ENCODE measurements at places on chromosomes 13 and 19.
A peak's percentile ranks its signal among the peaks of the same experiment; 100 is the strongest.

- no peak for DNase-seq
Measured at GRCh38 chr19:29944390-29945012, 2.5 kb downstream of the URI1 start.

DNA sequence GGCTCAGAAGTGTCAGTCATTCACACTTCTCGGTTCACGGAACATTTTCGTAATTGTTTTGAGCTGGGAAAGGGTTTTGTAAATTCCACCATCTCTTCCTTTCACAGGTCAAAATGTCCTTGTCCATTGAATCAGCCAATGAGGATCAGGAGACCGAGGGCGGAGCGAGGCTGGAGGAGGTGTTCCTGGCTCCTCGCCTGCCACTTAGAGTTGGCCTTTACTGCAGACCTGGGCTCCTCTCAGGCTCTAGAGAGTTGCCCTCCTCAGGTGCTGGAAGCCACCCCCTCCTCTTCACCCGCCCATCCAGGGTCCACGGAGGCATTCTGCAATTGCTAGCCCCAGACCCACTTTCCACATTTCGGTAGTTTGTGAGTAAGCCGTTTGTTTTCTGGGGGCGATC is 370.4 kb downstream of the IRS2 start:
- no peak for DNase-seq

DNA sequence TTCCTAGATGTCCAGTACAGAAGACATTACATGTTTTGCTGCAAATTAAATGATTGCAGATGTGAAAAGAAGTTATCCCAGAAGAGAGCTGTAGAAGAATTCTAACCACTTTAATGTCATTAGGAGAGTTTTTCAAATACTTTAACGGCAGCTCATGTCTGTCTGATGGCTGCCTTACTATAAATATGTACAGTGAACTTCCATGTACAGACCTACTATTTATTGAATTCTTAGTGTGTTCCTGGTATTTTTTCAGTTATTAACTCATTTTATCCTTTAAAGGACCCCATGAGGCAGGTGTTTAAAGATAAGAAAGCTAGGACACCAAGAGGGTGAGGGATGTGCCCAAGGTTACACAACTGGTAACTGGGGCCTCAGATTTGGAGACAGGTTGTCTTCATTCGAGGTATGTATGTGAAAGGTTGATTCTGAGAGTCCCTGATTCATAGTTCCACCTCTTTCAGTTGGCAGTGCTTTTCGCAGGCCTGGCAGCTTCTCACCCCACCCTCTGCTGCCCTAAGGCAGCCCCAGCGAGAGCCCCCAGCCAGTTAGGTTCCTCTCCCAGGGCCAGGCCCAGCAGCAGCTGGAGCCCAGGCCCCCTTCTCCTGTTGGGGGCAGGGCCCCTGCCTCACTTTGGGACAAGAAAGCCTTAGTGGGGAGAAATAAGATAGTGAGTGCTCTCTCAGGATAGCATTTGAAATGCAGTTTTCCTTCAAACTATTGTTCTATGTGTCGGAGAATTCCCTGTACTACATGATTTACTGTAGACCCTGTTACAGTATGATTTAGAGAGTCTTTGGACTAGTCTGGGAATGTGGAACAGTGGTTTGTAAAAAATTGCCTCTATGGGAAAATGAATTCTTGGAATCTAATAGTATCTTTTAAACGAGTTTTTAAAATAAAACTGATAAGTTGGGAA is 67.7 kb upstream of the TEX29 start:
- no peak for DNase-seq

DNA sequence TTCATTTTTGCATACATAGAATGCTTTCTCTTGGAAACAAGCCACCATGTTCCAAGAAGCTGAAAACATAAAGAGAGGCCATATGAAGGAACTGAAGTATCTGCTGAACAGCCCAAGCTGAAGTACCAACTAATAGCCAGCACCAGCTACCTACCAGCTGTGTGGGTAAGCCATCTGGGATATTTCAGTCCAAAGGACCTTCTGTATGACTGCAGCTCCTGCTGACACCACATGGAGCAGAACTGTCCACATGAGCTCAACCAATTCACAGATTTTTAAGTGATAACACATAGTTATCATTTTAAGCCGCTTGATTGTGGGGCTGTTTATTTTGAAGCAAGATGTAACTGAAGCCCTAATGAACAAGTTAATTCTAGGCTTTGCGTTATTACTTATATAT is 621.1 kb upstream of the KLHL1 start:
- DNase-seq: no peak

DNA sequence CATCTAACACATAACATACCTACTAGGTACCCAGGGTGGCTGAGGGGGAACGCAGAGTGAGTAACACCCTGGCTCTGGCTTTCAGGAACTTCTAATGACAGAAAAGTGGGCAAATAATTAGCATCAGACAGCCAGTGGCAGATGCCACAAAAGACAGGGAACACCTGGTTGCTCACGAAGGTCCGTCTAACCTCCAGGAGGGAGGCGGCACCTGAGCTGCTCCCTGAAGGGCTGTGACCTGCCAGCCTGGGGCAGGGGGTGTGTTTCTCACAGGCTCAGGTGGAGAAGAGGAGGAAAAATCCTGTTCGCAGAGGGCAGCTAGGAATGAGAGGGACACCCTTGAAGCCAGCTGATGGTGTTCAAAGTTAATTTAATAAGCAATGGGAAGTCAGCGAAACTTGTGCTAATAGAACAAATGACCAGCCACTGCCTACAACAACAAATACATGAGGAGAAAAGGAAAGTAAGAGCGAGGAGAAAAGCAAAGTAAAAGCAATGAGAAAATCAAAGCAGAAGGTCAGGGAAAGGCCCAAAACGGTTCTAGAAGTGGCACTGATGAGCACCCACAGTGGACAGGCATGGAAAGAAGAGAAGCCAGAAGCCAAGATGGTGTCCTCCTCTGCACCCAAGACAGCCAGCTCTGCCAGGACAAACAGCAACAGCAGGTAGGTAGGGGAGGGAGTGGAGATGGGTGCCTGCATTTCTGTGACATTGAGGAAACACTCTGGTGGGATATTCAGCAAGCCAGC is 87.3 kb downstream of the STK24 start:
- DNase-seq: no peak

- DNase-seq: no peak
Measured at GRCh38 chr13:51416107-51416506, 36.7 kb downstream of the INTS6 start.

GRCh38 chr13:103130146-103130545 is 63.9 kb upstream of the SLC10A2 start:
- DNase-seq: no peak

DNA sequence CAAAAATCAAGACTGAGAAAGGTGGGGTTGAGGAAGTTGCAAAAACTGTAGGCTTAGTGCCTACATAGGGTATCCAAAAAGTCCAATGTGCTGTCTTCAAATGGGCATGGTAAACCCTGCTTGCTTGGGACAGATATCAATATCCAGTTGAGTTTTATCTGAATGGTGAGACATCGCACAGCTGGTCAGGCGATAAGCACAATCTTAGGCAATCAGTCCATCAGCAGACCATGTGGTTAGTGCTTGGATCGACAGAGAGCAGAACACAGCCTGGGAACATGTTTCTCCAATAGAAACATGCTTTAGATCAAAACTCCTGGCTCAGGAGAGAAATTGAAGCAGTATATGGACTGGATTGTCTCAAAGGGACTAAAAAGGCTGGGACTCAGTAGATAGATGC is 151.3 kb upstream of the IPO5 start:
- DNase-seq: no peak

GRCh38 chr19:3459089-3459881 is 21.0 kb downstream of the SMIM24 start:
- peak; percentile 83 for DNase-seq

- no peak for DNase-seq
Measured at GRCh38 chr13:42355092-42355485, 83.1 kb downstream of the AKAP11 start.

DNA sequence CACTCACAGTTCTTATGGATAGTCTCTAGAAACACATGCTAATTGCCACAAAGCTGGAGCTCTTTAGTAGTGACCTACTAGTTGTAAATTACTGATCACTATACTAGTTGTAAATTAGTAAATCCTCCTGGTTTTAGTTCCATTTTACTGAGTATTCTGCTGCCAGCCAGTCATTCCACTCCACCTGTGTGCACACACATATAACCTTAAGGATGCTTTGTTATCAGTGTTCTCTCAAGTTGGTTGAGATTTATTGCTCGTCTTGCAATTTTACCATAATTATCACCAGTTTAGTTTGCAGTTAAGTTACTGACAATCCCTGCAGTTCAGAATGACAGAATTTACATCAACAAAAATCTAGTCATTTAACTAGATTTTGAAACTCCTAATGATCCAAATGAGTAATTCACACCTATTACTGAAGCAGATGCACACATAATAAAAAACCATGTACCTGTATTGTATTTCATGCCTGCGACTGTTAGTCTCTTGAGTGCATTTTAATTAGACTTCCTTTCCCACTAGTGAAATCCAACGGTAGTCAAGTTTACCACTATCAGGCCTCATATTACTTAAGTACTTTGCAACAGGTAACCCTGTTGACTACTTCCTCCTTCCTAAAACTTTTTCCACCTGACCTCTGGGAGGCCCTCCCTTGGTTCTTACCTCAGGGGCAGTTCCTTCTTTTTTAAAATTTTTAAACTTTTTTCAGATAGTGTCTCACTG is 7.6 kb downstream of the TPT1 start:
- DNase-seq: no peak

DNA sequence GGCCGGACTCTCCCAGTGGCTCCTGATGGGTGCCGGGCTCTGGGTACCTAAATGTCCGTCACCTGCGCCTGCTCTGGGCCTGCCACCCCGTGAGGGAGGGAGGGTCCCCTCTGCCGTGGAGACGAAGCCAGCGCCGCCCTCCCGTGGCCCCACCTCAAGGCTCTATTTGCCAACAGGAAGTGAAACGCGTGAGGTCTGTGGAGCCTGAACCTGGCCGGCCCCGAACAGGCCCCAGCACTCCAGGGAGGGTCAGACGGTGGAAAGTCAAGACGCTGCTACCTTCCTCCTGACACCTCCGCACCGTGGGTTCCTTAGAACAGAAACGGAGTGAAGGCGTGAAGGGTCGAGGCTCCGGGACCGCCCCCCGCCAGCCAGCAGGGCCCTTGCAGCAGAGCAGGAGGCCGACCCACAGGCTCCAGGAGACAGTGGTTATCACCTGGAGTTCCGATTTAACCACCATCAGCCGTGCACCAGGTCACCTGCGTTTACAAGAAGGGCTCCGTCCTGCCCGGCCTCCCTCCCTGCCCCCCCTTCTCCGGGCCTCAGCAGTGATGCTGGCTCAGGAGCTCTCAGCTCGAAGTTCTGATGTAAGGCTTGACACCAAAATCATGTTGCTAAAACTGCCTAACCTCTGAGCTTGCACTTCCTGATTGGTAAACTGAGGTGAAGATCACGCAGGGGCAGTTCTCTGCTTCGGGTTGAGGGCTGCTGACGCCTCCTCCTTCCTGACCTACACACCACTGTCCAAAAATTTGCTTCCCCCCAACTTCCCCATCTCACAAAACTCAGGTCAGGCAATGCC is 50.9 kb upstream of the C13orf46 start:
- no peak for DNase-seq

DNA sequence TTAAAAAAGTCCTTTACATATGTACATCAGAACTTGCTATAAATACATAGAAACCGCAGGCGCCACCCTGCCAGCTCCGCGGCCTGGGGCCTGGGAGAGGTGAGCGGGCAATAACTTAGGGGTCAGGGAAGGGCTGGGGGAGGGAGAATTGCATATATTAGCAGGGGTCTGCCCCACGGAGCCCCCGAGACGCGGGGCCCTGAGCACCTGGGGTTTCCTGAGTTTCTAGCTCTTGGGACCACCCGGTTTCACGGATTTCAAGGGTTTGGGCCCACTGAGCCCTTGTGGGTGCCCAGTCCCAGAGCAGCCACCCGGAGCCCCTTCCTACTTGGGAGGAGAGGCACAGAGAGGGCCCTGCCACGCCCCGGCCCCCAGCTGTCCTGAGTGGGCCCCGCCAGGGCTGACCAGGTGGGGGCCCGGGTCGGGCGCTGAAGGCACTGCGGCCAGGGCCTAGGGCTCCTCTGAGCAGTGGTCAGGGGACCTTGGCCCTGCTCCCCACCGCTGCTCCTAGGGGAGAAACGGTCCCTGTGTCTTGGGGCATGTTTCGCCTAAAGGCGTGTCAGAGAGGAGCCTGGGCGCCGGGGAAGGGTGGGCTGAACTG is 4.0 kb downstream of the GPX4 start:
- DNase-seq: no peak

DNA sequence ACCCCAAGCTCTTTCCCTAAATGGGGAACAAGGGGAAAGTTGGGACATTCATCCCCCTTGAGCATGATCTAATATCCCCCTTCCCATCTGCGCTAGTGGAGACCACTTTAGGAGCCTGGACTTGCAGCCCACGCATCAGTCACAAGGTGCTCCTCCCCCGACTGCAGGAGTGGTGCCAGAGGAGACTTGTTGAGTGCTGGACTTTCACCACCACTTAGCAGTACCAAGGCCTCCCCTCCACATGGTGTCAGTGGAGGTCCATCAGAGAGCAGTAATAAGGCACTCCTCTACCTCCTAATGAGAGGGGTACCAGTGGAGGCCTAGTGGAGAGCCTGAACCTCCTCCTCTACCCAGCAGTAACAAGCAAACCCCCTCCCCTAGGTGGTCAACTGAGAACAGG is 22.5 kb downstream of the CAB39L start:
- no peak for DNase-seq

DNA sequence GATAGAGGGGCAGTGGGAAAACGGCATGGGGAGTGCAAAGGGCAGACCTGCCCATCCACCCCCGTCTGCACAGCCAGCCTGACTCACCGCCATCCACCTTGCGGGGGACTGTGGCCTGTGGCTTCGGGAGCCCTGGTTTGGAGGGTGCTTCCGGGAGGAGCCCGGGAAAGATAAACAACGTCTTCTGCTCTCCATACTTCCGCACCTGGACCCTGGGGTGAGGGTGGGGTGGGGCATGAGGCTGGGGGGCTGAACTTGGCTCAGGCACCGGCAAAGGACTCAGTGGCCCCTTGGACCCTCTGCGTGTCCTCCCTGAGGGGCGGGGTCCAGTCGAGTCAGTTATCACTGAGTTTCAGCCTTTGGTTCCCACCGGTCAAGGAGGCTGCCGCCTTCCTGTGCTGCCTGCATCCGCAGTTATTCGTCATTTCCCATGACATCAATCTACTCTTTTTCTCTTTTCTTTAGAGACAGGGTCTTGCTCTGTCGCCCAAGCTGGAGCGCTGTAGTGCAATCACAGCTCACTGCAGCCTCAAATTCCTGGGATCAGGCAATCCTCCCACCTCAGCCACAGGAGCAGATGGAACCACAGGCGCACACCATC is 3.2 kb downstream of the GPR108 start:
- no peak for DNase-seq

DNA sequence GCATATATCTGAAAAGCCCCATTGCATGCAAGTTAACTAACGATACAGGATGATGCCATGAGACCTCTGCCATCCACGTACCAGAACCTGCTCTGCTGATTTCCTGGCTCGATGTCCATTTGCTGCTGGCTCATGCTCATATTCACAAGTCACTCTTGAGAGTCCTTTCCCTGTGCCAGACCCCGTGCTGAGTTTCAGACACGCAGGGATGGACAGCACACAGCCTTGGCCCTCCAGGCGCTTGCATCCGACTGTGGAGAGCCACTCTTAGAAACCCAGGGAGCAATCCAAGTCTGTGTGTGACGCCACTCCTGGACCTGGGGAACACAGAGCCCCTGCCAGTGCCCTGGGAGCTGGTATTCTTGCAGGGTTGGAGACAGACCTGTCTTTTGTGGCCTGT is 37.6 kb upstream of the TSHZ3 start:
- DNase-seq: no peak
